ENCODE measurements at places on chromosomes 13 and 19. TPM values are rescaled to one million over a fixed set of nuclear protein-coding genes. Genes with fewer than 3 reads are reported as not detected.

GRCh38 chr13:77267362-77267761 lies 59.5 kb downstream of the MYCBP2 start:
- no peaks in the 10 kb centered on the region for H3K27me3 ChIP-seq
- H3K27ac ChIP-seq: no peak overlapping the region
- DNase-seq: no peak
- H3K36me3 ChIP-seq: peaks cover 14% of the 10 kb centered on the region
- H3K4me3 ChIP-seq: no peak overlapping the region

- no peaks in the 10 kb centered on the region for H3K36me3 ChIP-seq
- no peaks in the 10 kb centered on the region for H3K27me3 ChIP-seq
- DNase-seq: no peak
- H3K4me1 ChIP-seq: no peaks in the 10 kb centered on the region
These were observed 13.5 kb upstream of the CNFN start for GRCh38 chr19:42403586-42403985.

TNNI3 gene
- not detected for total RNA-seq

DNA sequence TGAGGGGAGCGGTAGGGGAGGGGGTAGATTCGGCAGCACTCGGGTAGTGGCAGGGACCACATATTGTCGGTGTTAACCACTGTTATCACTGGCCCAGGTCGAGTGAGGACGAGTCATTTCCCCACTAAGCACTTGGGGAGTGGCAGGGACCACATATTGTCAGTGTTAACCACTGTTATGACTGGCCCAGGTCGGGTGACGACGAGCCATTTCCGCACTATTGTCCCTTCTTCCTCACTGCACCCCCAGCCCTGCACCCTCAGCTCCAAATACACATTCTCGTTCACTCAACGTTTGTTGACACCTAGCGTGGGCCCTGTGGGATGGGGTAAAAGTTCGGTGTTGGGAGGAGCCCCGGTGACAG lies 467 bp upstream of the CLN5 start:
- peak overlapping the region; percentile 81 for H3K4me3 ChIP-seq
- H3K4me1 ChIP-seq: peaks cover 4% of the 10 kb centered on the region
- no peaks in the 10 kb centered on the region for H3K36me3 ChIP-seq
- DNase-seq: peak; percentile 86
- no peaks in the 10 kb centered on the region for H3K27me3 ChIP-seq
